Chondrocyte (in vitro differentiated cells): ENCODE measurements at places on chromosomes 1 and 21. TPM values are rescaled to one million over a fixed set of nuclear protein-coding genes. Genes with fewer than 3 reads are reported as not detected.

The LMO4 gene
- 26.8 to 37.6 TPM (median 36.1 TPM) in 3 replicates for total RNA-seq

The RBM11 gene
- total RNA-seq, result not detected in 3 replicates

DNA sequence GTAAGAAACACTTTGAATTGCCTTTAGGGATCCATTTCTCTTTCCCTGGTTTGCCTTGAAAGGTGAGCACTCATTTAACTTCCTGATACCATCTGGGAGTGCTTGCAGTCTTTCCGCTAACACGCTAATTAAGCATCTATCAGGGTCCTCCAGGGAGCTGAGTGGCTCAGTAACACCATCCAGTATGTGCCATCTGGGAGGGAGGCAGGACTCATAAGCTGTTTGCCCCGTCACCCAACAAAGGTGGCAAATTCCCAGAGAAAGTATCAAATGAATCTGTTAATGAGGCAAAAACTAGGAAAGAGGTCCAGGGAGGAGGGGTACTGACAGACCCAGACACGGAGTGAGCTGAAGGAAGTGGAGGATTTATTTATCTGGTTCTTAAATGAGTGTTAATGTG is 430.9 kb downstream of the HLX start:
- peaks cover 28% of the 10 kb centered on the region for H3K27me3 ChIP-seq
- H3K4me3 ChIP-seq, result no peak overlapping the region
- DNase-seq, result no peak

DNA sequence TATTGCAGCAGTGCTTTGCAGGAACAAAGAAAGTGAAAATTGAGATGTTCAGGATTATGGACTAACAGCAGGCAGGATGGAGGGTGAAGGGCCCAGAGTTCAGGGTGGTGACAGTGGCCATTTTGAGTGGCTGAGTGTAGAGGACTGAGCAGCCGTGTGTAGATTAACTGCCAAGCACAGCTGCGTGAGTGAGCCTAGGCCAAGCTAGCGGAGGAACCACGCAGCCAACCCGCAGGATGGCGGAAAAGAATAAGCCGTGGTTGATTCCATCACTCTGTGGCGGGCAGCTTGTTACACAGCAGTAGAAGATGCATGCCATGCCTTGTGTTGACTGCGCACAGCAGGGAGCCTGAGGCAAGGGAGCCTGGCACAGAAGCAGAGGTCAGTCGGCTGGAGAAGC is 102.5 kb upstream of the KIF26B start:
- H3K27me3 ChIP-seq, result no peaks in the 10 kb centered on the region
- H3K36me3 ChIP-seq, result peaks cover 8% of the 10 kb centered on the region
- no peaks in the 10 kb centered on the region for H3K4me1 ChIP-seq
- DNase-seq, result no peak
- H3K4me3 ChIP-seq, result no peak overlapping the region
- no peak overlapping the region for H3K27ac ChIP-seq

DNA sequence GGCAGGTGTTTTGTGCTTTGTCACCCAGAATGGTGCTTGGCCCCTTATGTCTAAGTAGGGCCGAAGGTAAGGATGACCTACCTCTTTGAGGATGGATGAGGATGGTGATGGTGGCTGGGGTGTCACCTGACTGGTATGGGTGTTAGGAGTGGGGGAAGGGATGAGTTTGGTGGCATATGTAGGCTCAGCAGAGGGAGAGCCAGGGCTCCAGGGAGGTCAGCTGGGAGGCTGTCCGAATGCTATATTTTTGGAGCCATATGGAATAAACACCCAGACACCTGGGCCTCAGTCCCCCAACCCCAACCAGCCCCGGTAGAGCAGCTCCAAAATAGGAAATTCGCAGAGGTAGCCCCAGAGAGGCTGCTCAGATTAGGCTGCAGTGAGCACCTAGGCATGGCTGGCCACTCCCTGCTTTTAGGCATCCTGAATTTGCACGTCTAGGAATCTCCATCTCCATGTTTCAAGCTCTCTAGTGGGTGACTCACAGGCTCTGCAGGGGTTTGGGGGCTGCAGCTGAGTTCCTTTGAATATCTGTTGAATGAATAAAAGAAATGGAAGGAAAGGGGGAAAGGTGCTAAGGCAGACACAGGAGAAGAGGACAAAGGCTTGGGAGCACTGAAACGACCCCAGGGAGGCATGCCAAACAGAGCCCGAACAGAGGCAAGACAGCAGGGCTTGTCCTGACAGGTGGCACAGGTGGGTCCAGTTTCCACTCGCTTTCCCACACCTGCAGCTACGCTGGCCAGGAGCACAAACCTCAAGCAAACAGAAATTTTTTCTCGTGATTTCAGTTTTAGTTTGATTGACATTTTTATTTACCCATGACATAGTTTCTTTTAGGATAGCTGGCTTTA is 135.3 kb upstream of the EDN2 start:
- no peak overlapping the region for H3K27ac ChIP-seq
- no peaks in the 10 kb centered on the region for H3K27me3 ChIP-seq
- peaks cover 1% of the 10 kb centered on the region for H3K36me3 ChIP-seq
- peaks cover 29% of the 10 kb centered on the region for H3K4me1 ChIP-seq
- no peak for DNase-seq
- no peak overlapping the region for H3K4me3 ChIP-seq

GRCh38 chr1:82704966-82705365 is 904.2 kb downstream of the ADGRL2 start:
- DNase-seq, result no peak
- H3K27ac ChIP-seq, result no peak overlapping the region
- H3K27me3 ChIP-seq, result no peaks in the 10 kb centered on the region
- H3K4me1 ChIP-seq, result peaks cover 42% of the 10 kb centered on the region
- H3K36me3 ChIP-seq, result no peaks in the 10 kb centered on the region

DNA sequence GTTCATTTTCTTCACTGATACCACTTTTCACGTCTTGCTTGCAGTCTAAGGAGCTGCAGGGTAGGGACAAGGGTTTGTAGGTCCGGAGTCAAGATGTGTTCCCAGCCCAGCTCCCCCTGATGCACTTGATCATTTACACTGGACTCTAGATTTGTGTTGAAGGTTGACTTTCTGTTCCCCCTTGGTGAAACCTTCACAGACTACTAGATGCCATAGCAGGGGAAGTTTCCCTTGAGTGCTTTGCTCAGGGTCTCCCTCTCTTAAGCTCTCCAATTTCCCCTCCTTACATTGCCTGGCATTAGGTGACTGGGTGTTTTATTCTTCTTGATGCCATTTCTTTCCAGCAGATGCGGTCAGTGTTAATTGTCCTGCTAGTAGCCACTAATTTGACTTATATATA is 8.0 kb upstream of the RAB3GAP2 start:
- H3K4me1 ChIP-seq, result no peaks in the 10 kb centered on the region
- H3K27me3 ChIP-seq, result peaks cover 6% of the 10 kb centered on the region
- DNase-seq, result no peak
- H3K27ac ChIP-seq, result no peak overlapping the region
- no peaks in the 10 kb centered on the region for H3K36me3 ChIP-seq
